Muscle of arm (tissue), 14 donors: ENCODE measurements at places on chromosomes 2 and 18.

- no peak for DNase-seq
Observed at GRCh38 chr2:179595284-179595683, 266.1 kb downstream of the ZNF385B start.

DNA sequence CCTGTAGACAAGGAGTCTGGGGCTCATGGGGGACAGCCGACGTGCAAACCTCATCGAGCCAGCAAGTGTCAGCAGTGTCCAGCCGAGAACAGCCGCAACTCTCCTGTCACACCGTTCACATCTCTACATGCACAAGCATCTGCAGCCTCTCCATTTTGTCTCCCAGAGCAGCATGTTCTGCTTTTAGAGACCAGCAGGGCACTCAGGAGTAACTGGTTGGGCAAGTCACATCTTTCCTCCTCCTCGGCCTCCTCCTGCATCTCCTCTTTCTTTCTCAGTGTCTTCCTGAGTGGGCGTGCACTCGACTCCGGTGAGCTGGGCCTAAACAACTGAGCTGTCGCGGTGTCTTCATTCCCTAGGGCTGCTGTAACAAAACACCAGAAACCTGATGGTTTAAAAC is 249.9 kb downstream of the SH3BP4 start:
- DNase-seq, result no peak

DNA sequence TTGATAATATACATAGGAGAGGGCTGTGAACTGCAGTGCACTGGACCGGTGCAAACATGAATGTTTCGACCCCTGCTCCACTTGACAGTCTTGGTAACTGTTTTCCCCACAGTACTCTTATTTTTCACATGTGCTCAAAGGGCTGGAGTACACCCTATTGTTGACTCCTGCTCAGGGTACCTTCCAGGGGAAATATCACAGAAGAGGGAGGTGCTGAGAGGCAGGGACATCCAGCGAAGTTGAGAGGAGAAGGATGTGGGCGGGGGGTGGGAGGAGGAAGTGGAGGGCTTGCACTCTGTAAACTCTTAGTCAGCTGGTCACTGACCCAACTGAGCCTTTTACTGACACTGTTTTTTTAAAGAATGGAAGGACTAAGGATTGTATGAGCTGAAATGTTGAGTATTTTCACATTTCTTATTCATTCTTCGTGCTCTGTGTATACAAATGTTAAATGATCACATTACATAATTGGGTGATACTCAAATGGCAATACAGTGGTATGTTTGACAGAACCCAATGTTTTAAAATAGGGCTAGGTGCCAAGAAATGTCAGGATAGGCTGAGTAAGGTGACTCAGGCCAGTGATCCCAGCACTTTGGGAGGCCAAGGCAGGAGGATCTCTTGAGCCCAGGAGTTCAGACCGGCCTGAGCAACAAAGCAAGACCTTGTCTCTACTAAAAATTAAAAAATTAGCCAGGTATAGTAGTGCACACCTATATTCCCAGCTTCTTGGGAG is 10.0 kb downstream of the INPP4A start:
- no peak for DNase-seq

GRCh38 chr2:144671695-144672455 is 152.0 kb upstream of the ZEB2 start:
- DNase-seq, result no peak

DNA sequence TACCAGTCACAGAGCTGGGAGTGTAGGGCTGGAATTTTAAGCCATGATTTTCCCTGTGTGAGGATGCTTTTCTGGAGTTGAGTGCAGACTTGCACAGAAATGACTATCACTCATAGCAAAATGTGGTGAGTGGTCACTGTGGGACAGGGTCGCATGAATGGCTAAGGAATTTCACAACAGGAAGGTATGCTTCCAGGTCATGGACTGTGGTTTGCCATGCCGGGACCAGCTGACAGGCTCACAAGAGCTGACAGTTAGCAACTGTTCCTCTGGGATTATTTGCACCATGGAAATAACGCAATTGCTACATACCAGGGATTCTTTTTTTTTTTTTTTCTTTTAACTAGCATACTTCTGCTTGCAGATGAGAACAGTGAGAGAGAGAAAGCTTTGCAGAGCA is 3.8 kb upstream of the UXS1 start:
- DNase-seq, result no peak

DNA sequence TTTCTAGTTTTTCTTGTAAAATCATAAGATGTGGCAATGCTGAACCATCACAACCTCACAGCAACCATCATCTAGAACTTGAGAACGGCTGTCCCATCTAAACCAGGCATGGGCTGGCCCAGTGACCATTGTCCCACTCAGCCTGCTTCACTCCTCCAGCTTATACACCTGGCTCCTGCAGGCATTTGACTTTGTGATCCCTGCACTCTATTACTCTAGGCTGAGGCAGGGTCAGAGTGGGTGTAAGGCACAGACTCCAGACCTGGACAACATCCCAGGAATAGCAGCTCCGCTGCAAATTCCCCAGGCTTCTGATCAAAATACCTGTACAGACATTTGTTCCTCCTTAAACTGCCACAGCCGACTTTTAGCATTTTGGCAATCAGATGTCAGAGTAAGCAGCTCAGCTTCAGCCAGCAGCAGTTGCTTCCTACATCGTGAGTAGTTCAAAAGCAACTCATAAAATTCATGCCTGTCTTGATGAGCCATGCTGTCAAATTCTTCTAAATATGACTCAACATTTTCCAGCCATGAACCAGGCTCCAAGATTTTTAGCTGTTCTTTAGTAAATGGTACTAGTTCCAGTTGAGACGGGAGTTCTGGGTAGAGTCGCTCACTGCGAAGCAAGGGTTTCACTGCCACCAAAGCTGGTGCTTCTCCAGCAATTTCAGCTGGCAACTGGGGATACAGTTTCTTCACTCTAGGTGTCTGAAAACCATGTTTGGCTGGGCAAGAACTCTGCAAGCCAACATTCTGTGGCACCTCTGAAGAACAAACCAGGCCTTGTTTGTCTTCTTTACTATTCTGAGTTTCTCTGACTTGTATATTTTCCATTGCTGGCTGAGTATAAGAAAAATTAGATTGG is 12.8 kb downstream of the EPG5 start:
- DNase-seq, result no peak

DNA sequence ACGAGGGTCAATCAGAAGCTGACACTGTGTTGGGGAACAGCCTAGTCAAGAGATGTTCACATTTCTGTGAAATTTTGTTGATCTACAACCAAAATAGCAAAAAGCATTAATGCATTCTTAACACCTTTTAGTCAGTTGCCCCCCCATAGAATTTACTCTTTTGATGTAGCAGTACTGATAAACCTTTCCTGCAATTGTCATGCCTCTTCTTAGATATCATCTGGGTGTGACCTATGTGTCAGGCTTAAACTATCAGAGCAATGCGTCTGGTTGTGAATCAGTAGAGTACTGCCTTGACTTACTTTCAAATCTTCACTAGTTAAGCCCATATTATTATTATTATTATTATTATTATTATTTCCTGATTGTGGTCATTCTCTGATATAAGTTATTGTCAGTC is 61.9 kb downstream of the GREB1L start:
- DNase-seq, result no peak

GRCh38 chr2:181558371-181558770 is 98.5 kb downstream of the CERKL start:
- DNase-seq, result no peak

DNA sequence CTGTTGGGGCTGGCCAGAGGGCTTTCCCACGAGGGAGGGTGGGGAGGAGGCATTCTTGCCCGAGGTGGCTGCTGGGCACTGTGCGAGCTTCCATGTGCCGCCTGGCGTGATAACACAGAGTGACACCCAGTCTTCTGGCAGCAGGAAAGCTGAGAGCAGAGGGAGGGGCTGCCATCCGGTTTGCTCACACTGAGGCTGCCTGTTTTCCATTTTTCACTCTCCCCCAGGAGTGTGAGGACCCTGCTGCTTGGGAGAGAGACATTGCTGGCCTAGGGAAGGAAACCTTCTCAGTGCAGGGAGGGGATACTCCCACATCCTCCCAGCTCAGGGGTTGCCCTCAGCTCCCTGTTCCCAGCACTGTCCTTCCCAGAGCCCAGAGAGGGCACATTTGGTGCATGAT is 73.1 kb downstream of the INHBB start:
- DNase-seq, result no peak

- DNase-seq, result no peak
Observed at GRCh38 chr2:96916156-96916630, 46.3 kb upstream of the SEMA4C start.

GRCh38 chr2:69579536-69579935 is 64.0 kb downstream of the AAK1 start:
- DNase-seq, result no peak

GRCh38 chr18:63831080-63831788 is 56.0 kb downstream of the SERPINB7 start:
- DNase-seq, result no peak

GRCh38 chr2:674321-674985 is 2.8 kb downstream of the TMEM18 start:
- DNase-seq, result no peak

- DNase-seq, result no peak
Observed at GRCh38 chr18:72721330-72721729, 146.5 kb downstream of the NETO1 start.

DNA sequence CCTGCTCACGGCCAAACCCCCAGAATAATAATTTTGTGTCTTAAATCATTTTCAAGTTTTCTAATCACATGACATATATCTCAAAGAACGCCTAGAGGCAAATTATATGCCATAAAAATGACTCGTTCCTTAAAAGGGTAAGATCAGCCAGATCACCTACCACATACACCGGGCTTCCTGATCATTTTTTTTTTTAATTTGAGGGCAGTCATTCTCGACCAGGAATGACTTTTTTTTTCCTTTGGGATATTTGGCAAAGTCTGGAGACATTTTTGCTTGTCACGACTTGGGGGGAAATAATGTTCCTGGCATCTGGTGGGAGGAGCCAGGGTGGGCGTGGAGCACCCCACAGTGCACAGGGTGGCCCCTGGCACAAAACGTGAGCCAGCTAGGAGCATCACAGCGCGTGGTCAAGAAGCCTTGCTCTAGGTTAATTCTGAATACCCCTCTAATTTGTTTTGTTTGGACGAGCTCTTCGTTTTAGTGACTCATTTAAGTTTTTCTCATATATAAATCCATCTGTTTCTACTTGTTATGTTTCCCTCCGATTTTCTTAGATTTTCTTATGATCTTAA is 94.9 kb downstream of the TWIST2 start:
- no peak for DNase-seq

DNA sequence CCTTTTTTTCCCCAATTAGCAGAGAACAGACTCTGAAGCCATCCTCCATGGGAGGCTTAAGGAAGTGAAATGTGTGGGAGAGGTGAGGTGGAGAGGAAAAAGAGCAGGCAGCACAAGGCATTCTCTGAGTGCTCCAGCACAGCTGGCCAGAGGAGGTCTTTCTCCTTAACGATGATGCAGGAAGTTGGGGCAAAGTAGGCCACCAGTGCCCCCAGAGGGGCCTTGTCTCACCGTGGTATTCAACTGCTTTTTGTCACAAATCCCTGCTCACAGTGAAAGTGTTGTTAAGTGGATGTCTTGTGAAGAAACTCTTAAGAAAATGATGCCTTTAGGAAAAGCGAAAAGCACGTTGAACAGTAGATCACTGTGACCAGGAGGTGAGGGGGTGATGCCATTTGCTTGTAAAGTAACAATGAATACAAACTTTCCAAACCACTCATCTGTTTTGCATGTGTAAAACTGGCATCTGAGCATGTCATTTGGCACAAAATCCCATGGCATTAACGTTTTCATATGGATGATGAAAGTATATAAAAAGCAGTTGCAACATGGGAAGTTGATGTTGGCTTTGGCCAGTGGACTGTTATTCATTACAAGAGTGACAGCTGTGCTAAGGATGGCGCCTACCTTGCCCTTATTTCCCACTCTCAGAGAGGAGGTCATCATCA is 49.2 kb upstream of the CDC42EP3 start:
- no peak for DNase-seq

DNA sequence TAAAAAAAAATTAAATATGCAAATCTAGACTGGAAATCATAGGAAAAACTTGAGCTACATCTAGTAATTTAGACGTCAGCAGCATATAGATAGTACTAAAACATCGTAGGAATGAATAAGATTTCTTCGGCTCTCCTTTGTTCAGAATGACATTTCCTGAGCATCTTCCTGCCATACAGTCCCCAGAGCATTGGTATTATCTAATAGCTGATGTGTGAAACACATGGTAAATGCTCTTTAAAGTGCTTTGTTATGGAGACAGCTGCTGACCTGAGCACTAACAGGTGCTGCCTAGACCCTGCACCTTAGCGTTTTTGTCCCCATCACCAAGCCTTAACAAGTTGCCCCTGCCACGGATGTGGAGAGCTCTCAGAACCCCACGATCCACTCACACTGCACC is 692.3 kb upstream of the PIK3C3 start:
- DNase-seq, result no peak

DNA sequence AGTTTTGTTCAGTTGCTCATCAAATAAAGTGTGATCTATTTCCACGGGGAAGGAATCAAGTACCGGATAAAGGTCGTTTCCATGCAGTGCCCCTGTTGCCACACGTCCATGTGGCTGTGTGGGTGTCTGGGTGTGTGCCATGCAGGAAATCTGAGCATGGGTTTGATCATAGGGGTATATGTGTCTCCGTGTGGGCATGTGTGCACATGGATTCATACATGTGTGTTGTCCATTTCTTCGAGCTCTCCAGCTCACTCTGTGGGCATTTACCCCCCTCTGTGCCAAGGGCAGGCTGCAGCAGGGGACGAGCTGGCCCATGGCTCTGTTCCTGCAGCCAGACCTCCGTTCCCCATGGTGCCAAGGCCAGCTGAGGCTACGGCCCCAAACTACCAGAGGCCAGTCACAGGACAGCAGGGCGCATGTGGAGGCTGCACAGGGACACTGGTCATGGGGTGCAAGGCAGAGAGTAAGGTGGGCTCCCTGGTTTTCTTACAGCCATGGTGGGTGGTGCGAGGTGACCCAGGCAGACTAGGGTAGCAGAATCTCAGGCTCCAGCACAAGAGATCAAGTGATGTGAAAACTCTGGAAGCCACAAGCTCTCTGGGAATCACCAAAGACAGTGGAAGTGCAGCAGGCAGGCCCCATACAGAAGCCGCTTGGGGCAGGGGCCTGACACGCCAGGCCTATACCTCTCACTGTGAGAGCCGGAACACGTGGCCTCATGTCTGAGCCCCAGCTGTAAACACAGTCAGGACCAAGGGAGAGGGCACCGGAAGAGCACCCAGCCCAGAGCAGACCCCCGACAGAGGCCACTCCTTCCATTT is 66.4 kb upstream of the RAB6C start:
- no peak for DNase-seq

GRCh38 chr2:232341061-232341738 is 37.4 kb upstream of the ALPP start:
- no peak for DNase-seq

DNA sequence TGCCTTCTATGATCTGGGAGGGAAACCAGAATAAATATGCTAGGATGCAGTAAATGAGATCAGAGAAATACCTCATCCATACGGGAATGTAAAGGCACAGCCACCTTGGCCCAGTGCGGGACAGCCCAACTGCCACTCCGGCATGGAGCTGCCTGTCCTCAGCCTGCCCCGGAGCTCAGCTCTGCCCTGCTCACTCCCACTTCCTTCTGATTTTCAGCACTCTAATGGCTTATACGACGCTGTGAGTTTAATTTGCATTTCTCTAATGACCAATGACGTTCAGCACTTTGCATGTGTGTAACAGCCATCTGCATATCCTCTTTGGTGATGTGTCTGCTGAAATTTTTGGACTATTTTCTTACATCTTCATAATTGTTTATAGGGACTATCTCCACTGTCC is 172.5 kb upstream of the RAB6C start:
- no peak for DNase-seq
